Fibroblast of lung (primary cell): ENCODE measurements at places on chromosomes 16 and 17.

- no peak for DNase-seq
These were observed 17.3 kb downstream of the COG1 start for GRCh38 chr17:73210002-73210678.

DNA sequence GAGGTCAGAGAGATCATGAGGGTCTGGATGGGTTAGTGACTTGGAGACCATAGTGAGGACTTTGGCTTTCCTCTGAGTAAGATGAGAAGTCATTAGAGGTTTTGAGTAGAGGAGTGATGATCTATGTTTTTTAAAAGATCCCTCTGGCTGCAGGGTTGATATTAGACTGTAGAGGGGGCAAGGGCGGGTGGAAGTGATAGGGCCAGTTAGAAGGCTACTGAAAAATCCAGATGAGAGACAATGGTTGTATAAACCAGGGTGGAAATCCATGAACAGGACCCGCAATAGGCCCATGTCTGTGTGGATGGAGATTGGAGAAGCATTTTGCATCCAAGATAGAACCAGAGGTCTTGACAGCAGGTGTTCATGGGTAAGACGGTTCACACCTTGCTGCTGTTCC lies 9.8 kb downstream of the ITGAL start:
- no peak for DNase-seq

GRCh38 chr17:70099884-70100283 lies 24.9 kb downstream of the KCNJ16 start:
- no peak for DNase-seq

- no peak for DNase-seq
These were observed 12.6 kb downstream of the HELZ start for GRCh38 chr17:67232441-67232840.

GRCh38 chr17:59711936-59712335 lies 4.5 kb downstream of the VMP1 start:
- DNase-seq: no peak

DNA sequence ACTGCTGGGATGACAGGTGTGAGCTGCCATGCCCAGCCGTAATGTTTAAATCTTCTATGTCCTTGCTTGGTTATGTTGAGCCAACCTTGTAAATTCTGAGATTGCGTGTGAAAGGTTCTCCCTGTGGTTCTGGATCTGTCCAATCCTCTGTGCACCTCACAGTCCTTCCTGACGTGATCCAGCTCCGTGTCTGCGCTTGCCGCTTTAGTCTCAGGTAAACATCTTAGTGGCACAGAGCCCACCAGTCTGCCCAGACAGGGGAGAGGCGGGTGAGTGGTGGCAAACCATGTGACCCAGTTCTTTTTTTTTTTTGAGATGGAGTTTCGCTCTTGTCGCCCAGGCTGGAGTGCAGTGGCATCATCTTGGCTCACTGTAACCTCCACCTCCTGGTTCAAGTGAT lies 13.9 kb downstream of the SLC25A10 start:
- DNase-seq: no peak

DNA sequence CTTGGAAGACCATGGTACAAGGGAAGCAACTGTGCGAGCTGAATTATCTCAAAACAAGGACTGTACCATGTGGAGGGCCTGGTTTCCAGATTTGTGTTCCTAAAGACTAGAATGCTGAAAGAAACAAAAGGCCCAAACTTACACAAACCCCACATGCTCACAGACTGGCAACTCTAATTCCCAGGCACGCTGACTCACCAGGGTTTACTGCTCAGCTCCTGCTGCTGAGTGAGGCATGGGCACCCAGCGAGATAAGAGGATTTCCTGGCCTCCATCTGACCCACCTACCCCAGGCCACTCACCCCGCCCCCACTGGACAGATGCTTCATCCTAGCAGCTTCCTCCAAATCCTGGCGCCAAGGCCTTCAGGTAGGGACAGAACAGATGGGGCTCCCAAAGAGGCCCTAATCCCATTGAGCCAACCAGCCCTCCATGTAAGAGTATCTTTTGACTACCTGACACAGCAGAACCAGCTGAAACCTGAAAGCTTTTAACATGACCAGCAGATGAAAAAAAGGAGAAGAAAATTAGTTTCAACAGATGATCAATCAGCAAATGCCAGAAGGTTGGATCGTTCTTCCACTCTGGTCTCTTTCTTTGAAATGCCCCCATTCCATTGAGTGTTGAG lies 33.9 kb downstream of the DCUN1D3 start:
- peak; percentile 81 for DNase-seq

- no peak for DNase-seq
These were observed 123.7 kb downstream of the SPACA3 start for GRCh38 chr17:33115366-33115765.

- no peak for DNase-seq
These were observed 279.6 kb upstream of the AXIN2 start for GRCh38 chr17:65841089-65841488.

GRCh38 chr16:84427553-84427952 lies 59.2 kb downstream of the ATP2C2 start:
- DNase-seq: no peak

- no peak for DNase-seq
These were observed 14.3 kb downstream of the NME2 start for GRCh38 chr17:51180486-51180885.
